Heart left ventricle (tissue), 16 donors: ENCODE measurements at places on chromosomes 3 and 15. TPM values are rescaled to one million over a fixed set of nuclear protein-coding genes. Genes with fewer than 3 reads are reported as not detected.
A peak's percentile ranks its signal among the peaks of the same experiment; 100 is the strongest.

GRAMD1C gene
- total RNA-seq = 0.49 TPM

GRCh38 chr3:37290551-37290950, 116.2 kb upstream of the LRRFIP2 start:
- DNase-seq = no peak

- no peak for DNase-seq
These were observed 51.0 kb downstream of the EPHB1 start for GRCh38 chr3:134846084-134846483.

GRCh38 chr3:125418306-125418705, 43.2 kb upstream of the ZNF148 start:
- no peak for DNase-seq

RSL24D1 gene
- 41.1 TPM for total RNA-seq

- DNase-seq = peak; percentile 59
These were observed 125.5 kb downstream of the GADL1 start for GRCh38 chr3:30768703-30769550.

GRCh38 chr3:158912188-158912587, 110.3 kb downstream of the MFSD1 start:
- no peak for DNase-seq

GRCh38 chr3:174639970-174640369, 219.2 kb upstream of the NAALADL2 start:
- DNase-seq = no peak

GRCh38 chr15:80789796-80790195, 10.6 kb downstream of the CEMIP start:
- no peak for DNase-seq

DNA sequence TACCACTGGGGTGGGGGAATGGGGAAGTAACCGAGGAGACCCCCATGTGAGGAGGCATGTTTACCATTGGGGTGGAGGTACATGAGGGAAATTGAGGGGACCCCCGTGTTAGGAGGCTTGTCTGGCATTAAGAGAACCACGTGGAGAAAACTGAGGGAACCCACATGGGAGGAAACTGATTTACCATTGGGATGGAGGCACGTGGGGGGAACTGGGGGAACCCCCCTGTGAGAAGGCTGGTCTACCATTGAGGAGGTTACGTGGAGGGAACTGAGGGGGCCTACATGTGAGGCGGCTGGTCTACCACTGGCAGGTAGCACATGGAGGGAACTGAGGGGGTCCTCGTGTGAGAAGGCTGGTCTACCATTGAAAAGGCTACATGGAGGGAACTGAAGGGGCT, 159.4 kb downstream of the FBLN2 start:
- no peak for DNase-seq

PAQR5 gene
- 0.97 TPM for total RNA-seq

RHOV gene
- total RNA-seq = not detected

- no peak for DNase-seq
These were observed 771 bp downstream of the RARRES1 start for GRCh38 chr3:158731486-158731885.

ARGFX gene
- total RNA-seq = not detected
